ENCODE measurements at places on chromosomes 11 and 22. TPM values are rescaled to one million over a fixed set of nuclear protein-coding genes. Genes with fewer than 3 reads are reported as not detected.

The HTR3B gene
- total RNA-seq = not detected

GRCh38 chr22:20740222-20740951 is 33.5 kb upstream of the SERPIND1 start:
- no peak for DNase-seq
- peaks cover 33% of the 10 kb centered on the region for H3K36me3 ChIP-seq
- no peaks in the 10 kb centered on the region for H3K27me3 ChIP-seq
- H3K4me1 ChIP-seq = no peaks in the 10 kb centered on the region
- H3K27ac ChIP-seq = no peak overlapping the region

DNA sequence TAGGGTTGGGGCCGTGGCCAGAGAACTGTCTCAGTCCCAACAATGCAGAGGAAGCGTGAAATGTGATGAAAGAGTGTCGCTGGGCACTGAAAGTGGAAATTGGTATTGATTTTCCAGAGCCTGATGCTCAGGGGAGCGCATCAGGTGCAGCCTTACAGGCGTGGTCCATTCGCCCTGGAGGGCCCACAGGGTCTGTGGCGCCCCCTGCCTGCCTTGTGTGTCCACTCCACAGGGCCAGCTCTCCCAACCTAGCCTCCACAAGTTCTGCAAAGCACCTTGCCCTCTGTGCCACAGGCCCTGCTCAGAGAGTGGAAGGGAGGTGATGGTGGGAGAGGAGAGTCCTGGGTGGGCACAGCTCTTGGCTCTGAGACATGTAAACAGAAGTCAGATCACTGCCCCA is 54.9 kb upstream of the LMO1 start:
- no peak for DNase-seq
- H3K27ac ChIP-seq = no peak overlapping the region
- no peak overlapping the region for H3K4me3 ChIP-seq
- H3K27me3 ChIP-seq = no peaks in the 10 kb centered on the region

DNA sequence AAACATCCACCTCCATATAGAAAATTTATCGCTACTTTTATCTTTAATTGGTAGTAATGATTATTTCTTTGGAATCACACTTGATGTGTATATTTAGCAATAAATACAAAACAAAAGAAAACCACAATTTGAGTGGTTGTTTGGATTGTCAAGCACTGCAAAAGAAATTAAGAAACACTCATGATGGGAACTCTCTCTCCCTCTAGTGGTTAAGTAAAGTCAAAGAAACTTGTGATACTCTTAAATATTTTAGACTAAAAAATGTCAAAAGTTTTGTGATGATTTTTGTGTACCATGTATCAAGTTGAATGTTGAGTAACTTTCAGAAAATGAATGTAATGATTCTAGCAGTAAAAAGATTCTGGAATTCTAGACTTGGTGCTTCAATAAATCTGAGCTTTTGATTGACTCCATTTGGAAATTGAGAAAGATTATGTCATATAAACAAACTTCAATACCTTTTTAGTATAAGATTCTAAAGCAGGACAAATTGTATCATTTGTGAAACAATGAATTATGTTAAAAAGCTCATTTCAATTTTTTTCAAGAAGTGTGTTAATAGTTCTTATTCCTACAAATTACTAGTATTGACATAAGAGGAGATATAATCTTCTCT is 20.8 kb downstream of the MUC15 start:
- H3K4me3 ChIP-seq = no peak overlapping the region
- H3K4me1 ChIP-seq = no peaks in the 10 kb centered on the region
- H3K27ac ChIP-seq = no peak overlapping the region
- H3K36me3 ChIP-seq = no peaks in the 10 kb centered on the region
- no peaks in the 10 kb centered on the region for H3K27me3 ChIP-seq

DNA sequence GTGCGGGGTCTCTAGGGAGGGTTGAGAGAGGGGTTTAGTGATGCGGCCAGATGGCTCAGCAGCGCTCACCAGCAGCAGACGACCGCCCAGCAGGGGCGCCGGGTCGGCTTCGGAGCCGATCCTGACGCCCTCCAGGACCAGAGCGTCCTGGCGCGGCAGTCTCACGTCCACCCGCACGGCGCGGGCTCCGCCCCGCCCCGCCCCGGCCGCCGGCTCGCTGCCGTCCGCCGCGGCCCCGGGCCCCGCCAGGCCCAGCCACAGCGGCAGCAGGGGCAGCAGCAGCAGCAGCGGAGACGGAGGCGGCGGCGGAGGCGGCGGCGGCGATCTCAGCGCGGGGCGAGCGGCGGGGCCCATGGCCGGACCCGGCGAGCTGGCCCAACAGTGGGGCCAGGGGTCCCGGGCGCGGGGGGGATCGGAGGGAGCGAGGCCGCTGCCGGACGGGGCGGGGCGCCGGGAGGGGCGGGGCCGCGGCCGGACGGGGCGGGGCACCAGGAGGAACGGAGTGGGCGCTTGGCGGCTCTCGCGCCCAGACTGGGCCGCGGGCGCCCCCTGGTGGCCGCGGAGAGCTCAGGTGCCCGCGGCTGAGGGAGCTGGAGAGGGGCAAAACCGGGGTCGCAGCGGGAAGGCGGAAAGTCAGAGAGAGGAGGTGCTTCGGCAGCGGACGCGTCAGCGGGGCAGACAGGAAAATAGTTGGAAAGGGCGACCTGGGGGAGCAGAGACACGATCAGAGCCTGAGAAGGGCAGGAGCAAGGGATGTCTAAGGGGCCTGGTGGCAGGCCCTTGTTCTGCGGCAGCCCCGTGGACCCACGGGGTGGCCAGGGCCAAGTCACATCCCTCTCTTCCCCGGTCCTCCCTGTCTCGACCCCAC is at the start of gene RNF215:
TSS of gene RNF215 (minus strand) at position 452 of the 868 bp plus-strand sequence. CDS start at position 354, 98 bp downstream.
- no peaks in the 10 kb centered on the region for H3K27me3 ChIP-seq
- peak; percentile 75 for DNase-seq
- no peak within 1 kb of the TSS for H3K27ac ChIP-seq
- peaks cover 15% of the 10 kb centered on the region for H3K4me1 ChIP-seq
- peak within 1 kb of the TSS; percentile 59 for H3K4me3 ChIP-seq
- H3K36me3 ChIP-seq = no peaks in the 10 kb centered on the region
